ENCODE measurements at places on chromosomes 3 and 15.

- no peak for DNase-seq
These were observed 315.0 kb downstream of the OXSM start for GRCh38 chr3:26104851-26105251.

- DNase-seq: no peak
These were observed 589.6 kb downstream of the PDCD6IP start for GRCh38 chr3:34387826-34388564.

DNA sequence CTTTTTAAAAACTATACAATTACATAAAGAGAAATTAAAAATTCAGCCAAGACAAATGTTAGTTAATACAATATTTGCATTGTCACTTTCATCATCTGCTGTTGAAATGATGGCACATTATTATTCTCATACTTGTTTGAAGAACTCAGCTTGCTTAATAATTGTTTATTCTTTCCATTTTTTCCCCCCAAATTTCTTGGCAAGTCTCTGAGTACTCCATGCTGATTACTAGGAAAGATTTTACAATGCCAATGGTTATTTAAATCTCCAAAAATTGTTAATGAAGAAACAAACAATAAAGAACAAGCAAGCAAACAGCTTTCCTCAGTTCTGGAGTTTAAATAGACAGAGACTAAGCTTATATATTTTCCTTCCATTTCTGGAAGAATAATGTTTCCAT is 15.1 kb upstream of the STXBP5L start:
- no peak for DNase-seq

DNA sequence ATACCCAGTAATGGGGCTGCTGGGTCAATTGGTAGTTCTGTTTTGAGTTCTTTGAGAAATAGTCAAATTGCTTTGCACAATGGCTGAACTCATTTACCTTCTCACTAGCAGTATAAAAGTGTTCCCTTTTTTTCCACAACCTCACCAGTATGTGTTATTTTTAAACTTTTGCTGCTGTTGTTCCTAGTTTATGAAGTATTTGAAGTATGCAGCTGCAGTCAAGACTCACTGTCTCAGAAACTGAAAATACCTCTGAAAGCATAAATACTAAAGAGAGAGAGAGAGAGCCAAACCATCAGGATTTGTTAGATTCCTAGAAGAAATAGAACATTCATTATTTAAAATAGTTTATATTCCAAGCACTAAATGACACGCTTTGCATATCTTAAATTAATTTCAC is 764.2 kb downstream of the NTRK3 start:
- no peak for DNase-seq

DNA sequence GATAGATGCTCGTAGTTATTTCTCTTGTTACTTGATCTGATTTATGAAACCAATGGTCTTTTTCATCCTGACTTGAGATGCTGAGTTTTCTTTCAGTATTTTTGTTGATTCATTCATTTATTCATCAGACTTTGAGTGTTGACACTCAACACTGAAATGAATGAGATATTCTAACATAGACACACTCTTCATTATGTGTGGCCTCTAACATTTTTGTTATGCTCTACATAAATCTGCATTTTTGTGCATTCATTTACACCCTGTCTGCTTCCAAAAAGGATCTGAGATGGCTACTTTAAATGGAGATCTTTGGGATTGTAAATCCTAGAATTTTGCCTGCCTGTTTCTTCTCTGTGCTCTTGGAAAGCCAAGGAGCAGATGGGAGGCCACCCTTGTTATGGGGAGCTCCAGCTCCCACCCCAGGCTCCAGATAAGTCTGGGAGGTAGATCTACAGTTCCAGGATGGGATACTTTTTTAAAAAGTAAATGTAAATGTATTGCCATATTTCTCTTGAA is 287.2 kb upstream of the LRRFIP2 start:
- no peak for DNase-seq

- DNase-seq: peak; percentile 78
These were observed 5.0 kb downstream of the GATA2 start for GRCh38 chr3:128487813-128488635.

DNA sequence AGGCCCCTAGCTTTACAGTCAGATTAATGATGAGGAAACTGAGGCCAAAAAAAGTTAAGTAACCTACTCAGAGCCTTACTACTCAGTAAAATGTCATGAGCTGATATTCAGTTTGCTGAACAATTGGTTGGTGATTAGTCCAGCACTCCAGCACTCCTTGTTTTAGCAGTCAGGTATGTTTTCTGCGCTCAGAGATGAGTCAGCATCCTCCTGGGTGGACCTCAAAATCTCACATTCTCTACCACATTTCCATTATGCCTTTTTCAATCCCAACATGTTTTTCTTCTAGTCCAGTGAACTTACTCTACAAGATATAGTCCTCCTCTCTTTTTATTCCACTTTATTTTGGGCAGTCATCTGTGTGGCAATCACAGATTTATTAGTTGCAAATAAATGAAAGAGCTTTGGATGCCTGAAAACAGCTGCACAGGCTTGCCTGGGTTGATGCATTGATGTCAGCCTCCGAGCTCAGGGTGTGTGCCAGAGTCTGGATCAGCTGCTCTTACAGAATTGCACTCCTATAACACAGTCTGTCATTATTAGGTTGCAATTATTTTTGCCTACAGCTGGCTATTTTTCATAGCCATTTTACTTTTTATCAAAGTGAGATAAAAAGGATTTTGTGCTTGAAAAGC is 133.2 kb downstream of the ARPP21 start:
- no peak for DNase-seq

- no peak for DNase-seq
These were observed 106.3 kb downstream of the IGF1R start for GRCh38 chr15:98754657-98755022.

- DNase-seq: no peak
These were observed 1.1 kb downstream of the BAHD1 start for GRCh38 chr15:40441565-40442531.

GRCh38 chr3:43388915-43389314 is 102.6 kb downstream of the SNRK start:
- DNase-seq: no peak

GRCh38 chr15:65244638-65245037 is 33.4 kb upstream of the CILP start:
- no peak for DNase-seq

- DNase-seq: no peak
These were observed 55.5 kb downstream of the PLS1 start for GRCh38 chr3:142651711-142652110.
